ENCODE measurements at places on chromosomes 2 and 18.

DNA sequence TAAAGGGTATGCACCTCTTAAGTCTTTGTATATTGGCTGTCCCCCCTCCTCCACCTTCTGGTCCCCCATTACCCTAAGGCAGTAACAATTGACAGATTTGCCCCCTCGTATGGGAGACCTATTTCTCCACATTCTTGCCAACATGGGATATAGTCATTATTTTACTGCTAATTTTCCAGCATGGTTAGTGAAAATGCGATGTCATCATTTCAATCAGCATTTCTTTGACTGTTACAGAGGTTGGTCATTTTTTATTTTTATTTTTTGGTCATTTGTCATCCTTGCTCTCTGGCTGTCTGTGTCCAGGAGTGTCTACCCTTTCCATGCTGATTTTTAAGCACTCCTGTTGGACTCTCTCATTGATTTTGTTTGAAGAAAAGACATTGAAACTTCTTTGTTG is 45.4 kb upstream of the SPP2 start:
- DNase-seq = no peak

DNA sequence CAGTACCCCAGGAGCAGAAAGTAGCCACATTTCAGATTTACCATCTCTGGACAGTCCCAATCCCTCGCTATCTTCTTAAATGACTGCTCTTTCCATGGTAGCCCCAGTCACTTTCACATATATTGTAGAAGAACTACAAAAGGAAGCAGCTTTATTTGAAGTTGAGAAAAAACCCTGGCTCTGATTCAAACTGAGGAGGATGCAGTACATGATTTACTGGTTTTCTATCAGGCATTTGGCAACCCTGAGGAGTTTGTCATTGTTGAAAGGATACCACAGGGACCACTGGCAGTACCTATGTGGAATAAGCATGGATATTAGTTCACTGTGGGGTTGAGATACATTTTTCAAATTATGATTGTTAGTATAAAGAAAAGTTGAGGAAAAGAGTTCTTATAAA is 640.9 kb upstream of the SETBP1 start:
- peak; percentile 7 for DNase-seq

GRCh38 chr2:23375448-23375847 is 9.5 kb upstream of the KLHL29 start:
- peak; percentile 62 for DNase-seq

DNA sequence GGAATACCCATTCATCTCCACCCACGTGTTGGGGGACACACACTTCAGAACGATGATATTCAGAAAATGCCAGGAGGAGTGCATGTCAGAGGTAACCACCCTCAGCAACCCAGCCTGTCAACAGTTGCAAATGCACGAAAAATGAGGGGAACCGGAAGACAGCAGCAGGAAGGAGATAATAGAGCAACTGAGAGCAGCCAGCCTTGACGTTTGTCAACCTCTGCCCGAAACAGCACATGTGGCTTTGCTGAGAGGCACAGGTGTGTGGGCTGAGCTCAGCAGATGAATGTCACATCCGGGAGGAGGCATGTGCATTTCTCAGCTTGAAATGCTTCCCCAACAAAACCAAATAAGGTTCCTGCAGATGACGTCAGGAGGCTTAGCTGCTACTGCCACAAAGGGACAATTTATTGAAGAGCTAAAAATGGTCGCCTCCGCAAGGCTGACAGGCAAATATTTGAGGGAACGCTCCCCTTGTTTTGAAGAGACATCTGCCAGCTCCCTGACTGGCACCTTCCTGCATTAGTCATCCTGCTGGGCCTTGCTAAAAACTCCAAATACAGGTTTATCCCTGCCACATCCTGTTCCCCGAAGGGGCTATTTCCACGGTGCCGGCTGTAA is 419.0 kb downstream of the NBAS start:
- peak; percentile 67 for DNase-seq

DNA sequence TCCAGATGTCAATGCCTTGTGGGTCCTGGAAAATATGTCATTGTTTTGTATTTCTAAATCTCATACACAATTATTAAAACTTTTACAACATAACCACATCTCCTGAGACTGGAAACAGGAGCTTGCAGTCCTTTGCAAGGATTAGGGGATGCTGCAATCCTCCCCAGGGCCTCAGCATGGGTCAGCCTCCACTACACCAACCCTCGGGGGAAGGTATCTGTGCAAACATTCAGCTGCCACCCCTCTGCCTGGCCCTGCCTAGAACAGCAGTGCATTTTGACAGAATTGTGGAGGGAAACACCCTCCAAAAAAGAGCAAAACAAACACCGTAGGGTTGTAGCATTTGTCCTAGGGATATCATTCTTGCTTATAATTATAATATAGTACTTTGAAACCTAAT is 4.2 kb upstream of the UPP2 start:
- DNase-seq = no peak

Data from epithelial cell of esophagus (primary cell).